HCT116 (cell line): ENCODE measurements at places on chromosomes 2 and 18. TPM values are rescaled to one million over a fixed set of nuclear protein-coding genes. Genes with fewer than 3 reads are reported as not detected.

The IL1R1 gene
- total RNA-seq, result 5.3 TPM

The G6PC2 gene
- not detected for total RNA-seq

The MALT1 gene
- 41.1 TPM for total RNA-seq

The LOXHD1 gene
- not detected for total RNA-seq

The RBKS gene
- total RNA-seq, result 2.4 TPM

The RESP18 gene
- total RNA-seq, result not detected

DNA sequence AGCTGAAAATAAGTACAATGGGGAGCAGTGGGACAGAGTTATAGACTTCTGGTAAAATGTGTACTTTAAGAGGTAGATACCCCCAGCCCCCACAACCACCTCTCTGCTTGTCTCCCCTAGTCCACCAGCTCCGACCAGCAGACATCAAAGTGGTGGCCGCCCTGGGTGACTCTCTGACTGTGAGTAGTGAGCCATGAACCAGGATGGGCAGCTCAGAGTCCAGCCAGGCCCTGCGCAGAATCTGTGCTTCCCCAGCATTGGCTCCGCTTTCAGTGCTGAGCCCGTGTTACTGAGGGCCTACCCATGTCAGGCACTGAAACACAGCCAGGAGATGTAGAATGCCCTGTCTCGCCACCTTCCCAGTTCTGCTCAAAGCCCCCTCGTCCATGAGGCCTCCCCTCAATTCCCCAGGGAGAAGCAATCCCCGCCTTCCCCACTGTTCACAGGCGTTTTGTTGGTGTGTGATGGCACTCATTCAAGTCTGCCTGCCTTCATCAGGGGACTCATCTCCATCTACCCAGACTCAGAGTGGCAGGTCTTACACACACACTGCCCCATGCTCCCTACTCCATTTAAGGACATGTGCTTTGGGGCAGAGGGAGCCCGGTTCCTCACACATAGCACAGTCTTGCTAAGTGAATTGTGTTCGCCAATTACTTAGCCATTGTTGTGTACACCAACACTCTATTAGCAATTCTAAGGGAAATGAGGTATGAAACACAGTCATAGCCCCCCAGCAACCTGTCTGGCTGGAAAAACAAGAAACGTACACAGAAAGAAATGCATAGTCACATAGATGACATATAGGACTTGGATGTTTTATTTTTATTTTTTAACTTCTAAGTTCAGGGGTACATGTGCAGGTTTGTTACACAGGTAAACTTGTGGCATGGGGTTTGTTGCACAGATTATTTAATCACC lies 122.6 kb downstream of the PLB1 start:
- no peak for DNase-seq

- DNase-seq, result peak; percentile 81
Observed at GRCh38 chr2:85935746-85936208, 47.0 kb upstream of the ST3GAL5 start.

DNA sequence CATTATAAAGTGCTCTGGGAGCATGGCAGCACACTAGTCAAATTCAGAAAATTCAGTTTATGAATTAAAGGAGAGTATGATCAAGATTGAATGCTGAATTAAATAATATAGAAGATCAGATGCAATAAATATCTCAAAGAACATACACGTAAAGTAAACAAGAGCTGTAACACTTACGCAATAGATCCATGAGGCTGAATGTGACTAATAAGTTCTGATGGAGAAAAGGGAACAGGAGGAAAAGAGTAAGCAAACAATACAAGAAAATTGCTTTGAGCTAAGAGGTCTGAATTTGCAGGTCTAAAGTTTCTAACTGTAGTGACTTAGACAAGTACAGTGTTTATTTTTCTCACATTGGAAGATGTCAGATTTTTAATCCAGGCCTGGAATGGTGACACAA lies 646.7 kb upstream of the ZNF804A start:
- no peak for DNase-seq

DNA sequence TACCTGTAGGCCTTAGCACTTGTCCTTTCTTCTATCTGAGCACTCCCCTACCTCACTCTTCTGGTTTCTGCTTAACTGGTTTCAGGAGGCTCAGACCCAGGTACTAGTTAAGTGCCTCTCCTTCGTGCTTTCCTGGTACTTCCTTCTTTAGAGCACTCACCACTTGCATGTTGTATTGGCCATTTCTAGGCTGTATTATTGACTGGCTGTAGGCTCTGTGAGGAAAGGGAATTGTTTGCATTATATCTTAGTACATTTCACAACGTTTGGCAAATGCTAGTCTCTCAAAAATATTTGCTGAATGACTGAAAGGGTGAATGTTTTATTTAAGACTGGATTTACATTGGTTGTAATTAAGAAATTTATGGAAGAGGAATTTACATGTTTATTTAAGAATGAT lies 36.0 kb upstream of the SCN1A start:
- DNase-seq, result no peak

DNA sequence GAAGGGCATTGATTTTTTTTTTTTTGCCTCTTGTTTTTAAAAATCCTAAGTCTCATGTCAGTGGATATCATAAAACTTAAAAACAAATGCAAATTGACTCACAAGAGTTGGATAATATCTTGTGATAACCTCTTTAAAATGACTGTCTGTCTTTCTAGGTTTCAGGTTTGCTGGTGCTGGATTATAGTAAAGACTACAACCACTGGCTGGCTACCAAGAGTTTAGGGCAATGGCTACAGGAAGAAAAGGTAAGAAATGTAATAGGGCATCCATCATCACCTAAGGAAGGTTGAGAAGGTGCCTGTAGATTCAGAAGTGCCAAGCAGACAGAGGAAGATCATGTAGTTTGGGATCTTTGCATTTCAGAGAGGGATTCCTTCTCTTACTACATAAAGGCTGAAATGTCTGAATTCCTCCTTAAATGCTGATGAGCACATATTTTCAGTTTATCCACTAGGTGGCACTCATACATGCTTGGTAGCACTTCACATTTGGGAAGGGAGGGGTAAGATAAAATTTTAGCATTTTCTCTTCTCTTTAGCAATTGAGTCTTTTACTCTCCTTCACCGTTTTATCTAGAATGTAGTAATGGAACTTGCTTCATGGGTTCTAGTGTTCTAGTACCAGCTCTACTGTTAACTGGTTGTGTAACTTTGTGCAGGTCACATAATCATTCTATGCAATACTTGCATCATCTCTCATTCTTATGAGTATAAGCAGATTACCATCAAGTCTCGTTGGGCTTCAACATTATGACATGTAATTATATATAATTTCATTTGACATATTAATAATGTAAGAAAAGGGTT lies 21.1 kb downstream of the CPS1 start:
- DNase-seq, result peak; percentile 33

GRCh38 chr2:204850581-204850980 lies 305.3 kb downstream of the PARD3B start:
- DNase-seq, result no peak

DNA sequence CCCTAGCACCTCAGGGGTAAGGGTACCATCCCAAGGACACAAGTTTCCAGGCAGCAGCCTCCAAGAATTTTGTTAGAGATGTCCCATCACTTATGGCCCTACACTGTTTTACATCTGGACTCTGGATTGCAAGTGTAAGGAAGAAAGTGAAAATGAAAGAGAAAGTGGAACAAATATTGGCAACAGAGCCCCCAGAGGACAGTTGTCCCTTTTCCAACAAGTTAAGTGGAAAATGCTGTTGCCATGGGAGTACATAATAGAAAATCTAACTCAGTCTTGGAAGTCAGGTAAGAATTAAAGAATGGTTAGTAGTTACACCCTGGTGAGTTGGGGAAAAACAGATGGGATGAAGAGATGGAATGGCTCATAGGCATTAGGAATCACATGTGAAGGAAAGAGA lies 50.6 kb downstream of the TTC21B start:
- no peak for DNase-seq

- peak; percentile 24 for DNase-seq
Observed at GRCh38 chr2:233129351-233129978, 69.3 kb downstream of the INPP5D start.

DNA sequence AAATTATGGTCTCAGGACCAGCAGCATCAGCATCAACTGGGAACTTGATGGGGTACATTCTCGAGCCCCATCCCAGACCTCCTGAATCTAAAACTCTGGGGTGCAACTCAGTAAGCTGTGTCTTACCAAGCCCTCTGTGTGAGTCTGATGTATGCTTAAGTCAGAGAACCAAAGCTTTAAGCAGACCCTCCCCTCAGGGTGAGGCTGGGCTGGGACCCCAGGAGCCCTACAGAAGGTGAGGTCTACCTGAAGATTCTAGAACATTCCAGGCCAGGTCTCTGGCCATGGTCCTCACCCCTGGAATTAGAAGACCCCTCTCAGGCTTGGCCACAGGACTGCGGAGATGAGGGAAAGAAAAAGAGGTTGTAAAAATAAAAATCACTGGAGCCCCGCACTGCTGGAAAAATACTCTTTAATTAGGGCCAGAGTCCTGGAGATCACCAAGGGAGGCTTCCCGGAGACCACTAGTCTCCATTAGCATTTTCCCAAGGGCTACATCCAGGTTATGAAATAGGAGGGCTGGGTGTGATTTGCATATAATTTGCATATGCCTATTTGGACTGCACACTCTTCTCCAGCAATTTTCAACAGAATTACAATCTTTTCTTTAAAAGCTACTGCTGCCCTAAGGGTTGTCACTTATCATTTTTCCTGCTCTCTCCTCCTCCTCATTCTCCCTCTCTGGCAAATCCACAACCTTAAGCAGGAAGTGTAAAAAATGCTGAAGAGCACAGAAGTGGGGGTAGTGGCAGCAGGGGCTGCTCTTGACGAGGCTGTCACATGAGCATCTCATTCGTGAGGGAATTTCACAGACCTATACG lies 100.2 kb downstream of the ZBTB7C start:
- DNase-seq, result no peak

- DNase-seq, result peak; percentile 99
Observed at GRCh38 chr2:239247401-239248245, 153.2 kb downstream of the HDAC4 start.

DNA sequence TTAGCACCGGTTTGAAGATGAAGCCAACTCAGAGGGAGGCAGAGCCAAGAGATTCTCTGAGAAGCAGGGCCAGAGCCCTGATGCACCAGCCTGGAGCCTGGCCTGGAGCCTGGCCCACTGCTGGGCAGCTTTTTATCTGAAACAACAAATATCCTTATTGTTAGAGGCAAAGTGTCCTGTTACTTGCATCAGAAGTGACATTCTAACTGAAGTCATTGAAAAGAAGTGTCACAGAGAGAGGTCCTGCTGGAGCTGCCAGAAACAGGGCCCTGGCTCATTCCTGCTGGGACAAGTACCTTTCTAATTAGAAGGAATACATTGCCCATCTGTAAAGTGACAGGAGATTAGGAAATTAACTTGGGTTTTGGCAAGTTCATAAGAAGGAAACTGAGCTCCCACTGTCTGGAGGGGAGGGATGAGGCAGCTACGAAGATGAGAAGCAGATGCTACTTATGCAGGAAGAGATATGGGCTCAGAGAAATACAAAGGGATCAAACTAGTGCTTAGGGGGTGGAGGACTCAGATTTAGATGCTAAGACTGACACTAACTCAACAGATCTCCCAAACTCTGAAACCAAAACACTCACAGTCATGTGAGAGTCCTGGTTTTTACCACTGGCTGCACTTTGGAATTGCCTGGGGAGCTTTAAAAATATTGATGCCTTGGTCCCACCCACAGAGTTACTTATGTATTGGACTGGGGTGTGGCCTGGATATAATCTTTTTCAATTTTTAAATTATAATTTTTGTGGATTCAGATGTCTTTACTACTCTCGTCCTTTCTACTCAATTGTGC lies 11.0 kb upstream of the HK2 start:
- no peak for DNase-seq

DNA sequence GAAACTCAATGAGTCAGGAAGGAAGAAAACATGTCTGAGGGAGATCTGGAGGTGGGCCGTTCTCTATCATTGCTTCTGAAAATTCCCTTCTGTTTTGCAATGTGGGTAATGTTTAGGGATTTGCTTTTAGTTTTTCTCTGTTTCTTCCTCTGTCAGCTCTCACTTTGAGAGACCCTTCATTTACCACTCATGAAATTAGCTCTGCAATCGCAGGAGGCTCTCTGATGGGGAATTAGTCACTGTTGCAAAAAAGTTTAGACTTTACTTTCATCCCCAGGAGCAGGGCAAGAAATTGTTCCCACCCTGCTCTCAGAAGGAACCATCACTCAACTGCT lies 80.0 kb upstream of the MAP4K3 start:
- DNase-seq, result no peak

DNA sequence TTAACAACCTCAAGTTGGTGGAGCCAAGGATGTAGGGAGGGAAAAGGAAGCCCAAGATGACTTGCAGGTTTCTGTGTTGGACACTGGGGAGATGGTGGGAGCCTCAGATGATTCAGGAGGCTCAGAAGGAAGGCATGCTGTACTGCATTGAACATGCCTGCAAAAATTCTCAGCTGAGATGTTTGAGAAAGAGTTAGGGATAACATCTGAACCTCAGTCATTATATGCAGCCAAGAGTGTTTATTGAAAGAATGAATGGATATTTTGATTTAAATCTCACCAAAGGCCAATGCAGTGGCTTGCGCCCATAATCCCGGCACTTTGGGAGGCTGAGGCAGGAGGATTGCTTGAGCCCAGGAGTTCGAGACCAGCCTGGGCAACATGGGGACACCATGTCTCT lies 243.0 kb downstream of the MYCN start:
- no peak for DNase-seq

DNA sequence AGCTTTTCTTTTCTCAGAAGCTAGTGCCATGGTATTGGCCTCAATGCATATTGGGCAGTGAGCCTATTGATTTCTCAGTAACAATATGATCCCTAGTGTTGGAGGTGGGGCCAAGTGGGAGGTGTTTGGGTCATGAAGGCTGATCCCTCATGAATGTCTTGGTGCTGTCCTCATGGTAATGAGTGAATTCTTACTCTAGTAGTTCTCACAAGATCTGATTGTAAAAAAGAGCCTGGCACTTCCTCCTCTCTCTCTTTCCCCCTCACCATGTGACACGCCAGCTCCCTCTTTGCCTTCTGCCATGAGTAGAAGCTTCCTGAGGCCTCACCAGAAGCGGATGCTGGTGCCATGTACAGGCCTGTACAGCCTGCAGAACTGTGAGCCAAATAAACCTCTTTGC lies 12.8 kb upstream of the TBC1D8 start:
- DNase-seq, result no peak

GRCh38 chr2:72627083-72627482 lies 198.8 kb downstream of the EXOC6B start:
- no peak for DNase-seq
